CMK (cell line): ENCODE measurements at places on chromosomes 1 and 21.

- no peak for DNase-seq
Measured at GRCh38 chr1:119308806-119309205, 59.8 kb upstream of the HAO2 start.

- no peak for DNase-seq
Measured at GRCh38 chr1:116972674-116973030, 28.9 kb upstream of the CD101 start.

DNA sequence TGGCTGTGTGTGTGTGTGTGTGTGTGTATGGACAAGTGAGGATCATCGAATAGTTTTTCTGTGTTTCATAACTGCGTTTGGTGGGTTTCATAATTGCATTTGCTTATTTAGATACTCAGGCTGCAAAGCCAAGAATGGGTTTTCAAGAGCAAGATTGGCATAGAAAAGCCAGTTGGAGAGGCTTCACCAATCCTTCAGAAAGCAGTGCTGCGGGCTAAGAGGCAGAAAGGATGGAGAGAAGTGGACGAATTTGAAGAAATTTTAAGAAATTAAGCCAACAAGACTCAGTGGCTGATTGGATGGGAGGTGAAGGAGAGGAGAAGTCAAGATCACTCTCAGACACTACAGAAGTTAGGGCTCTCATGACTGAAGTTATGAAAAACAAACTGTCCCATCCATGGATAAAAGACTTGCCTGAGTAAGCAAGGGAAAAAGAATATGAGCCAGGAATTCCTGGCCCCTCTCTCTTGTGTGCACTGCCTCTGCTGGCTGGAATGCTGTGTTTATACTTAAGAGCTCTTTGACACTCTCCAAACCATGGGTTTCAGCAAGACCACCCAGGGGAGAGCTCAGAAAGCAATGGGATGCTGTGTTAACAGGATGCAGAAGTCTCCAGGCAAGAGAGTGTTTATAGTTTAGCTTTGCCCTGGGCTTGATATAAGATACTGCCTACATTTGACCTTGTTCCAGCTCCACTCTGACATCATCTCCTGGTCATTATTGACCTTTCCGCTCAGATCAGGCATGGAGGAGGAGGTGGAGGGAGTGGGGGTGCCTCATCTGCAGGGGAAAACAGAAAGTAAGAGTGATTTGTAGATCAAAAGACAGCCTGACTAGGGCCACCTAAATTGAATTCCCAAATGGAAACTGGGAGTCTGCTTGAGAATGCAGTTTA is 232.0 kb upstream of the PLXNA2 start:
- no peak for DNase-seq

DNA sequence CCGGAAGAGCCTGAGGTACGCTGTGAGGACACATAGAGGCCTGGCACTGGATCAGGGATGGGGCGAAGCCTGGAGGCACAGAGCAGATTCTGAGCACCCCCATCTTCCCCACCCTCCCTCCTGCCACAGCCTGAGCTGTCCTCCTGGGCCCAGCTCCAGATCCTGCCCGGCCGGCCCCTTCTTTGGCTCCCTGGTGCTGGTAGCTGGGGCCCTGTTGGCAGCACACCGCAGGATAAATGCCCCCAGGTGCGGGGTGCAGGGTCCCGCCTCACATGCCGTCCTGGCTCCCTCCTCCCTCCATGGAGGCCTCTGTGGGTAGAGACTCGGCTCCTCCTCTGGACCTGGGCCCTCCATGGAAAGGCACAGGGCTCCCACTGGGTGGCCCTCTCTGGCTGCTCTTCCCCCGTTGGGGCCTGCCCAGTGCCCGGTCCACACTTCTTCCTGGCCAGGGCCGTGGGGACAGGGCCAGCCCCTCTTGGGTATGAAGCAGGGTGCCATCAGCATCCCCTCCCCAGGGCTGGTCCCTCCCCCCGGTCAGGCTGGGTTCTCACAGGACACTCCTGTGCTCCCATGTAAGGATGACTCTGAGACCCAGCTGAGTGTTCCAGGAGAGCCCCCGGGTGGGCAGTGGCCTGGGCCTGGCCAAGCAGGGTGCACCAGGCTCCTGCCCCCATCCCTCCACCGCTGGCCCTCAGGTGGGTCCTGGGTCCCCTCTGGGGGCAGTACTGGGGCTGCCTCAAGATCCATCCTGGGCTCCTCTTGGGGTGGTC is 1.1 kb upstream of the OBSCN start:
- no peak for DNase-seq

- DNase-seq: peak; percentile 20
Measured at GRCh38 chr1:170929835-170930554, 5.3 kb upstream of the MROH9 start.

GRCh38 chr1:5164158-5164557 is 509.7 kb downstream of the AJAP1 start:
- DNase-seq: no peak

DNA sequence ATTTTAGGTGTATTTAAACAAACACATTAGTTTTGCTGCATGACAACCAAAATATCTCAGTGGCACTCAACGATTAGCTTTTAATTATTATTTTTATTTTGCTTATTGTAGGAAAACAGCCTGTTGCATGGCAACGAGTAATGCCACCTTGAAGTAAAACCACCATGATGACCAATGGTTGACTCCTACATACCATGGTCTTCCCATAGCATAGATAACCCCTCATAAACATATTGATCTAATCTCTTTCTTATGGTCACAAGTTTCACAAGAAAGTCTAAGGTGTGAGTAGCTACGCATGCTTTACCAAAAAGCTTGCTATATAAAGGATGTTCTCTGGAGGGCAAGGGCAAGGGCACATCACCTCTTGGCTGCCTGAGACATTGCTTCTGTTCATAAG is 61.5 kb upstream of the PTBP2 start:
- DNase-seq: no peak

DNA sequence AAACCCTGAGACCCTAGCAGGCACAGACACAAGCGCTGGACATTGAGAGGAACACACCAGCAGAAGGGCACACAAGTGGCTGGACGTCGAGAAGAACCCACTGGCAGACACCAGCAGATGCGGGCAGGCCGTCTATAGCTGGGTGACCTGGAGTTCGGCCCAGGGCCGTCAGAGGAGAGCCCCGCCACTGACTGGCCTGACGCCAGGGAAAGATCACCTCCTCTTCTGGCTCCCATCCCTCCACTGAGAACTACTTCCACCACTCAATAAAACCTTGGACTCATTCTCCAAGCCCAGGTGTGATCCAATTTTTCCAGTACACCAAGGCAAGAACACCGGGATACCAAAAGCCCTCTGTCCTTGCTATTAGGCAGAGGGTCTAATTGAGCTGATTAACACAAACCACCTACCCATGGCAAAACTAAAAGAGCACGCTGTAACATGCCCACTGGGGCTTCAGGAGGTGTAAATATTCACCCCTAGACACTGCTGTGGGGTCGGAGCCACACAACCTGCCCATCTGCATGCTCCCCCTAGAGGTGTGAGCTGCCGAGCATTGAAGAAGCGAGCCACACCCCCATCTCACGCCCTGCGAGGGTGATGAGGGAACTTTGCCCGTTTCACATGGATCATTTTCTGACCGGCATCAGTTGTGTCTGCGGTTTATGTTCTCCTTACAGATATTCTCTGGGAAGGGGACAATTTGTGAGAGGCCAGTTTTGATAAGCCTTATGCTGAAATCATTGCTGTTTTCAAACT is 104.8 kb downstream of the HLX start:
- no peak for DNase-seq

GRCh38 chr1:27527223-27527889 is 37.4 kb upstream of the WASF2 start:
- DNase-seq: no peak

GRCh38 chr1:233304489-233305102 is 9.1 kb upstream of the PCNX2 start:
- DNase-seq: no peak

GRCh38 chr1:75010547-75010946 is 123.6 kb upstream of the LHX8 start:
- no peak for DNase-seq

GRCh38 chr1:80457409-80457808 is 1343.3 kb upstream of the ADGRL2 start:
- no peak for DNase-seq

DNA sequence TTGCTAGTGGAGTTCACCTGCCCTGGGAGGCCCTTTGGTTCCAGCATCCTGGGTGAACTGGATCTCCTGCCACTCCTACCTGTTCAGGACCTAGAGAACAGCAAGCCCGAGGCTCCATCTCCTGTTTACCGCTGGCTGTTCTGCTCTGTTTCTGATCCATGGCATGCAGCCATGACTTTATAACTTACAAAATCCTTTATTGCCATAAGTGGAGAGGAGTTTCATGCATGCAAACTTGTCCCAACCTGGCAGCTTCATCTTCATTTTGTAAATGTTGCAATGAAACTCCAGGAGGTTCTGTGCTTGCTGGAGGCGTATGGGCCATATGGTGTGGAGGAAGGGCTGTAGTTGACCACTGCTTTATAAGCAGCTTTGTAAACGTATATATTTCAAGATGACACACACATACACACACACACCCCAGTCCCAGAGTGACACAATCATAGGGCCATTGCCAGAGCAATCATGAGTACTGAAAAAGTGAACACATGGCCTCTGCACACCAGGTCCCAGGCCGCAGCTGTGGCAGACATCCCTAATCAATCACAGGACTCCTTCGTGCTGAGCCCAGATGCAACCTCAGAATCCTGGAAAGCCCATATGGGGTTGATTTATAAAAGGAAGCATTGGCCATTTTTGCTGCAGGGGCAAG is 69.0 kb downstream of the UBIAD1 start:
- DNase-seq: no peak

DNA sequence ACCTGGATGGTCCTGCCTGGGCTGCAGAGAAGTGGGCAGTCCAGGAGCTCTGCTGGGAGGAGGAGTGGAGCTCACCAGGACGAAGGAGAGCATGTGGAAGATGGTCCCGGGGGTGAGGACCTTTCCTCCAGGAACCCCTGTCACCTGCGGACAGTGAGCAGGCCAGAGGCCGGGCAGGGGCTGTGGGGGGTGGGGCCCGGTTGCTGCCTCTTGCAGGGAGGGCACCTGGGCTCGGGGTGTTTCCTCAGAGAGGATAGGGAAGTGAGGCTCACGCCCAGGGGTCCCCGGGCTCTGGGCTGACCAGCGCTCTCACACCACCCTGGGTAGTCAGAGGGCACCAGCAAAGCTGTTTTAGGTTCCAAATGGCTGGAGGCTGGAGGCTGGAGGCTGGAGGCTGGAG is 22.7 kb upstream of the PEX10 start:
- DNase-seq: no peak

- no peak for DNase-seq
Measured at GRCh38 chr1:187619175-187619574, 790.4 kb downstream of the PLA2G4A start.

- no peak for DNase-seq
Measured at GRCh38 chr1:44505210-44505993, 100.3 kb downstream of the RNF220 start.

GRCh38 chr1:161440312-161440894 is 64.9 kb upstream of the FCGR2A start:
- DNase-seq: peak; percentile 84

- no peak for DNase-seq
Measured at GRCh38 chr21:28334407-28334806, 658.3 kb downstream of the LTN1 start.

DNA sequence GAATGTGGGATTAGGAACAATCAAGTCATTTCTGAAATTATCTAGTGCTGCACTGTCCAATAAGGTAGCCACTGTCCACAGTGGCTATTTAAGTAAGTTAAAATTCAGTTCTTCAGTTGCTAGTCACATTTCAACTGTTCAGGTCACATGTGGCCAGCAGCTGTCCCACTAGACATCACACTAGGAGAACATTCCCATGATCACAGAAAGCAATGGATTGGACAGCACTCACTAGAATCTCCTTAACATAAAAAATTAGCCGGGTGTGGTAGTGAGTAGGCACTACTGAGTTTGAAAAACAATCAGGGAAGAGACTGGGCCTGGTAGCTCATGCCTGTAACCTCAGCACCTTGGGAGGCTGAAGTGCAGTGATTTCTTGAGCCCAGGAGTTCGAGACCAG is 33.6 kb downstream of the NUP133 start:
- no peak for DNase-seq

DNA sequence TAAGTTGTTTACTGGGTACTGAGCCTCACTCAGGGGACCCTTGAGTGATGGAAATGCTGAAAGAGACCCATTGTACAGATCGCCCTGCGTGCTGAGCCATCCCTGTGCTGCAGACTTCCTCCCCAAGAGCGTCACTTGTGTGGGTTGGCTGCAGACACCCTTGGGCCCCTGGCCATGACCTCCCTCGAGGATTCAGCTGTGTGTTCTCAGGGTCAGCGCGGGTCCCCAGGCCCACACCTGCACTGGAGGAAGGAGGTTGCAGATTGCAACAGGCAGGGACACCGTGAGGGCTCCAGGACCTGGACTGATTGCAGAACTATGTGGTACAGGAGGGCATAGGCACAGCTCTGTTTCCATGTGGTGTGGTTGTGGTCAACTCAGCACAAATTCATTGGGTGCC is 4.4 kb downstream of the SNAP47 start:
- no peak for DNase-seq

DNA sequence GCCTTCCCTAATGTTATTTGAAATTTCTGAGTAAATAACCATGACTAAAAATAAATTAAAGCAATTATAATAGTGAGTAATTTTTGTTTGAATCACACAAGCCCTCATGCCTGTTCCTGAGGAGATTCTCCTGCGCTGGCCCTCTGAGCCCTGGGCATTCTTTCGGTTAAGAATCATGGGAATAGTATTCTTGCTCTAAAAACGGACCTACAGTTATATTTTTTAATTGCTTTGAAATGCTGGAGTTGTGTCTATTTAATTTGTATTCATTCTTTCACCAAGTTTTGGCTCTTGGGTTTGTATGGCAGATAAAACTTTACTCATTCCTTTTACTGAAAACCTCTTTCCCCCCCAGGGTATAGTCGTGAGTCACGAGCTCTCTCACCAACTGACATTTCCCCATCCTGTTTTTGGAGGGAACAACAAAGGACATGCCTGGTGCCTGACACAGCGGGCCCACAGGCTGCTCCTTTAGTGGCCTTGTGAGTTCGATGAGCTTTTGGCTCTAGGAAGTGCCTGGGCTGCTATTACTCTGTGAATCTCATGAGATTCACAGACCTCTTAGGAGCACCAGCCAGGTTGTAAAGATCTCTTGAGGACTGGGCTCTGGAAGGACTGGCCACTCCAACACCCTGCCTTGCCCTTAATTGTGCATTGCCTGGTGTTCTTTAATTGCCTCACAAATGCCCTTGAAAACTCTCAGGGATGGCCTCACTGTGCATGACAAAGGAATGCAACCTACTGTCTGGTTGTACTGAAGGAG is 58.6 kb downstream of the DDR2 start:
- DNase-seq: no peak

DNA sequence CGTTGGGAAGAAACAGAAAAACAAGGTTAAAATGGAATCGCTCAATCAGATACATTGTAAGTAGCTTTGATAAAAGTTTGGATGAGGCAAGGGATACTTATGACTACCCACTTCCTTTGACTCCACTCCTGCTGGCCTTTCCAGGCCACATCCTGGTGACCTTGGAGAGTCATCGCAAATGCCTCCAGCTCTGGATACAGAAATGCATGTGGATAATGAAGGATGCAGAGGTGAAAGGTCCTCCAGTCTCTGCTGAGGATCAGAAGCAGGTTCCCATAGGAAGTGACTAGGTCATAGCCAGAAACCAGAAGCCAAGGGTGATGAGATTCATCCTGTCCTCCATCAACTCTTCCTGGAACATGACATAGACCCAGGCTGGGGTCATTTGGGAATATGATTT is 6.2 kb upstream of the CAMK1G start:
- DNase-seq: no peak
